ENCODE measurements at places on chromosomes 11 and 22.

GRCh38 chr11:45930031-45930794, 7.8 kb downstream of the LARGE2 start:
- no peak for DNase-seq

- no peak for DNase-seq
These were observed 1.4 kb upstream of the YPEL1 start for GRCh38 chr22:21736948-21737347.

DNA sequence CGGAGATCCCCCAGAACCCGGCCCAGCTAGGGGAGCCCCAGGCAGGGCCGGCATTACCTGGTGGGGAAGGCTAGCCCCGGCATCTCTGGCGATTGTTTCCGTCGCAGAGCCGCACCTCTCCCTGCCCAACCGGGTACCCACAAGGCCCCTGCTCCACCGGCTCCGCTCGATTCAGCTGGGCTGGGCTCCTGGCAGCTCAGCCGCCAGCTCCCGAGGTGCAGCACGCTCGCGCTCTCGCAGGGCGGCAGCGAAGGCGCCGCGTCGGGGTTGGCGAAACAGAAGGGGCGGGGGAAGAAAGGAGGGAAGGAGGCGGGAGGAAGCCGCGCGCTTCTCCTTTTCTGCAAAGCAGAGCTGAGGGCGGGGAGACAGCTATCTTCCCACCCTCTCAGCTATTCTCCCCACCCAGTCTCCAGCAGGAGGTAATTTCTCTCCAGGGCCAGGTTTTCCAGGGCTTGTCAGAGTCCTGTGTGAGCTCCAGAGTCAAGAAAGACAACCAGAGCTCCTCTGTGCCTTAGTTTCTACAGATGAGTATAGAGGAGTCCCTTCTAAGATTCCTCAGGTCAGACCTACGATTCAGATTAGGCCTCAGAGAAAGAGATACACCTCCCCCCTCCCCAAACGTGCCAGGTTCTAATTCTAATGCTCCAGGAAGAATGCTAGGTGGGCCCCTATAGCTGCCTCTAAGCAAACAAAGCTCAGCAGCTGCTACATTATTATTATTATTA, 62.0 kb downstream of the PAK1 start:
- peak; percentile 45 for DNase-seq

DNA sequence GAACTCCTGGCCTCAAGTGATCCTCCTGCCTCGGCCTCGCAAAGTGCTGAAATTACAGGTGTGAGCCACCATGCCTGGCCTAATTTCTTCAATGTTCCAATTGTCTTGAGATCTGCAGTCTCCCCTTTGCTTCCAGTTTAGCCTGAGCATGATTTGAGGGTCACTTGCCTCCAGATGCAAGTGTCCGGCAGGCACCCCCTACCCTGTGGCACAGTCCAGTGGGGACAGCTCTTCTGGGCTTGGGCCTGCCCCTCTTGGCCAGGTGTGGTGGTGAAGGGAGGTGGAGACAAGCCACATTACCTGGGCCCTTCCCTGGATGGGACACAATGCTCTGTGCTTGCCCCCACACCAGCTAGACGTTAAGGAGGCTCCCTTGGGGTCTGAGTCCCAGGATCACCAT, 21.3 kb upstream of the CACNG2 start:
- DNase-seq: no peak

- DNase-seq: no peak
These were observed 10.7 kb downstream of the SLC37A2 start for GRCh38 chr11:125073616-125074483.

GRCh38 chr22:40183029-40183581, 5.4 kb downstream of the TNRC6B start:
- DNase-seq: no peak

- DNase-seq: no peak
These were observed 39.3 kb downstream of the NF2 start for GRCh38 chr22:29642694-29643093.

- no peak for DNase-seq
These were observed 122.5 kb downstream of the SERGEF start for GRCh38 chr11:17890325-17890724.

- no peak for DNase-seq
These were observed 16.8 kb downstream of the ADAMTS15 start for GRCh38 chr11:130465263-130465662.

GRCh38 chr11:113161711-113162591, 152.4 kb upstream of the TTC12 start:
- no peak for DNase-seq

GRCh38 chr11:13685461-13686108, 17.1 kb downstream of the FAR1 start:
- no peak for DNase-seq

DNA sequence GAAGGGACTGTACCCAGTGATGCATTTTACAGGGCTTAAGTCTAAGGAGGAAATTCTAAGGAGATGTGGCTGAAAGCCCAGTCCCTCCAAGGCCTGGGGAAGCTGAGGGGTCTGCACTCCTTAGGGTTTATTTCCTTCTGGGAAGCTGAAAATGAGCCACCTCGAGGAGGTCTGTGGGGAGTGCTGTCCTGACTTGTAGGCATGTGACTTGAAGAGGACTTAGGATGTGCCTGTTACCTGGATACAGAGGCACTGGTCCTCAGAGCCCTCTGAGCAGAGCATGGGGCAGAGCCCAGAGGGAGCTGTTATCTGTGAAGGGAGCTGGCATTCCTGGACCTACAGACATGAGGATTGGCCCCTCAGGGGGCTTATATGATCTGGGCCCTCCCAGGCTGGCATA, 77.1 kb downstream of the TP53I11 start:
- no peak for DNase-seq

DNA sequence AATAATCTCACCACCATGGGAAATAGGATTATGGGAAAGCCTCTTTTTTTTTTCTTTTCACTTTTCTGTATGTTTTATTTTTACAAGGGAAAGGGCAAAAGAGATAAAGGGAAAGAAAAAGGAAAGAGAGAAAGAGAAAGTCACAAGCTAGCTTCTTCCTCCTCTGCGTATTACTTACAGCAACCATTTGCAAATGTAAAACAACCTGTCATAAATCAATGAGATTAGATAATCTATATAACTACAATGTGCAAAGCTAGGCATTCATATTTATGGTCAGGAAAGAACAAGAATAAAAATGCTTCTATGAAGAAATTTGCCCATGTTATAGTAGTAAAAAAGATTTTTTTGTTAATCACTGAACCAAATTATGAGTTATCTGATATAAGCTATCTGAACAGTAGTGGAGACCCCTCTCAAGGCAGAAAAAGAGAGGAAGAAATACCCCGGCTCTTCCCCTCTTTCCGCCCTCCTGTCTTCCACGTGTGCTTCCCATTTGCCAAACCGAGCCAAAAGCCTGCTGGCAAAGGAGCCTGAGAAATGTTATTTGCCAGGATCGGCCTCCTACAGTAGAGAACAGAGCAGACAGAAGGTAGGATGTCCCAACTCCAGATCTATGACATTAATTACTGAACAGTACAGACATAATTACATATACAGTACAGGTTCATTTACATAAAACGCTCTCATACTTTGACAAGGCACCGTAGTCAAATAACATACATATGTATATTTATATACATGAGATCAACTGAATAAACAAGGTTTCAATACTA, 50.2 kb downstream of the ARHGAP32 start:
- no peak for DNase-seq

DNA sequence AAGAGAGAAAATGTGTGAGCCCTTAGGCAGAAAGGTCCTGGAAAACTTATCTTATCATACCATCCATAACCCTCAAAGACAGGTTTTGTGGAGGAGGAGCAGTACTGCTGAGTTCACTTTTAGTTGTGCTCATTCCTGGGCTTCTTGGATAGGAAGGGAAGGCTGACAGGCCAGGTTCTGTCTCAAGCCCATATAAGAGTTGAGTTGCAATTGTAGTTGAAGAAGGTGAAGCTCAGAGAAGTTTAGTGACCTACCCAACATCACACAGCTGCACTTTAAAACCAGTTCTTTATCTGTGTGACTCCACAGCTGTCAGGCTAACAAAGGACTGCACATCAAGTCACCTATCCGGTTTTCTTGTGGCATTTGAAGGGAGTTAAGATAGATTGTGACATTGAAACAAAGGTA, 13.0 kb downstream of the TEAD1 start:
- DNase-seq: no peak
